ENCODE measurements at places on chromosomes 13 and 19.

DNA sequence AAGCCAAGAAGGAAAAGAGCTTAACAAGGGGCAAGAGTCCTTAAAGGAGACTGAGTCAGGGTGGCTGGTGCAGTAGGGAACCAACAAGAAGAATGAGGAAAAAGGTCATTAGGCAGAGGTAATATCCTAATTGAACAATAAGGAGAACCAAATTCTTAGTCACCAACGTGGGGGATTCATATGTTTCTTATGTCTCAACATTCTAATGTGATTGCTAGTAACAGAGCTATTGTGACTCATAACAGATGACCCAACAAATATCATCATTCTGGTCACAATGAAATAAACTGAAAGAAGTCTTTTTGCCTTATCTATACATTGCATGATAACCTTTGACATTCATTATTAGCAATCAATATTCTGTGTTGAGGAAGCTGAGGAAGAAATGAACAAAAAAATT lies 101.6 kb downstream of the RAP2A start:
- no peak for DNase-seq

- DNase-seq: no peak
Observed at GRCh38 chr13:85675151-85675907, 123.9 kb downstream of the SLITRK6 start.

GRCh38 chr13:99086267-99087097 lies 108.6 kb upstream of the DOCK9 start:
- no peak for DNase-seq

- no peak for DNase-seq
Observed at GRCh38 chr13:113924184-113924901, 49.5 kb downstream of the C13orf46 start.

DNA sequence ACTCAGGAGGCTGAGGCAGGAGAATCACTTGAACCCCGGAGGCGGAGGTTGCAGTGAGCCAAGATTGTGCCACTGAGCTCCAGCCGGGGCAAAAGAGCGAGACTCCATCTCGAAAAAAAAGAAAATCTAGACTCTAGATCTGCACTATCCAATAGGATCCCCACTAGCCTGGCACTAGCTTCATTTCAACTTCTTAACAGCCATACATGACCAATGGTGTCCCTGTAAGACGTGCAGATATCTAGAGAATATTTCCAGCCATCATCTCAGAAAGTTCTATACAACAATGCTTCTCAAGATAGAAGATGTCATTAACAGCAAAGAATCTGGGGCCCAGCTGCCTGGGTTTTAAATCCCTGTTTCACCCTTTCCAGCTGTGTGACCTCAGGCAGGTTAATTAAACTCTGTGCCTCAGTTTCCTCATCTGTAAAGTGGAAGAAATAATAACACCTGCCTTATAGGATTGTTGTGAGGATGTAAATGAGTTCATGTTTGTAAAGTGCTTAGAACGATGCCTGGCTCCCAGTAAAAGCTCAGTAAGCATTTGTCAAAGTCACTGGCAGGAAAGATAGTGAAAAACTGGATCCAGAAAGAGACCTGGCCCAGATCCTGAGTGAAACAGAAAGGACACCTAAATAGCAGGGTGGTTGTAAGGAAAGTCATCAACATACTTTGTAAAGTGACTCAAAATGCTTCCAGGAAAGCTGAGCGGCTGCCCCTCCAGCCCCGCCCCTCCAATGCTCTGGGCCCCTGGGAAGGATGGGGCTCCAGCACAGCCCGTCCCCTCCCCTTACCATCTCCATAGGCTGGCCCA lies 13.5 kb downstream of the WIZ start:
- DNase-seq: no peak

DNA sequence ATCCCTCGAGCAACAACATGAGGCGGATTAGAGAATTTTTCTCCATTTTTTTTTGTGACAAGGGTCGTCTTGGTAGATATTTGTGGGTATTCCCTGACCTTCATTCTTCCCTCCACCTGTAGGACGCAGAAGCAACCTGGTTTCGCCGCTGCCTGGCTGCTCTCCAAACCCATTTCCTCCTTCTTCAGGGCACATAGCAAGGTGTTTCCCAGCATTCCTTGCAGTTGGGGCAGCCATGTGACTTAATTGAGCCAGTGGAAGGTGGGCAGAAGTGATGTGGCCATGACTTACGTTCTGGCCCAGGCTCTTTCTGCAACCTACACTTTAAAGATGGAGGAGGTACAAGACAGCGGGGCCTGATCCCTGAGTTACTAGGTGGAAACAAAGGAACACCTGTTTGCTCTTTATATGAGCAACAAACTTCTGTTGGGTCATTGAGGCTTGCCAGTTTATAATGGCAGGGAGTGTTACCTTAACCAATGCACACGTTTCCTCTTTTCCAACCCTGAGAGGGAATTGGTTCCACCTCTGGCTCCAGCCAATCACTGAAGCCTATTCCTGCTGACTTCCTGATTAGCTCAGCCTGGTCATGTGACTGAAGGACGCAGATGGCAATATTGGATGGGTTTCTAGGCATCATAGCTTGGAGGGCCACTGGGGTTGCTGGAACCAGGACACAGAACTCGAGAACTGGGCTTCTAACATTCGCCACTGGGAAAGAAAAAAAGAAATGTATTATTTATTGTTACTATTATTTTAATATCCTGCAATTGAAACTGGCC lies 30.8 kb upstream of the ZNRF4 start:
- DNase-seq: no peak

DNA sequence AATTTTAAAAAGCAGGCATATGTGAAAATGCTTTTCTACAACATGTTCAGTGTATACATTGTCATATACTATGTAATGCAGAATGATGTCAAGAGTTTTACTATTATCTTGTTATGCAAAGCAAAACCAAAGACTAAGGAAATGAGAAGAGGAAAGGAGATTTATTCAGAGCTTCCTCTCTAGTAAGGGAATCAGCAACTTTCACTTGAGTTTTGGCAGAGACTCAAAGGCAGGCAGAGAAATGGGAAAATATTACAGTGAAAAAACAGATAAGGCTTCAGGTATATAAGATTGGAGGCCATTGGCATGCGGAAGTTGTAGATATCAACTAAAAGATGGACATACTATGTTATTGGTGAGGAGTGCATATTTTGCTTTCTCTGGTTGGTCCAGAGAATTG lies 512.0 kb upstream of the PCDH20 start:
- DNase-seq: no peak

GRCh38 chr19:33449799-33450198 lies 71.8 kb downstream of the PEPD start:
- DNase-seq: no peak

GRCh38 chr19:17556995-17557394 lies 1.5 kb downstream of the COLGALT1 start:
- no peak for DNase-seq

DNA sequence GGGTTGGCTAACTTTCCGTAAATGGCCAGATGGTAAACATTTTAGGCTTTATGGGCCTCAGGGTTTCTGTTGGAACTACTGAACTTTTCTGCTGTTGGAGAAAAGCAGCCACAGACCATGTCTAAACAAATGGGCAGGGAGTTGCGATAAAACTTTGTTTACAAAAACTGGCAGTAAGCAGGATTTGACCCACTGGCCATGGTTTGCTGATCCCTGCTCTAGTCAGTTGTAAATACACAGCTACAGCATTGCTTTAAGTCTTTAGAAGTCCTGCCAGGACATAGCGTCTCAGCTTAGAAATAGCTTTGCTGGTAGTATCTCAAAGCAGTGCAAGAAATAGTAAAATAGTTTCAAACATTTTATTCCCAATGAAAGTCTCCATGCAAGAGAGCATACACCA lies 88.4 kb downstream of the NALCN start:
- no peak for DNase-seq

DNA sequence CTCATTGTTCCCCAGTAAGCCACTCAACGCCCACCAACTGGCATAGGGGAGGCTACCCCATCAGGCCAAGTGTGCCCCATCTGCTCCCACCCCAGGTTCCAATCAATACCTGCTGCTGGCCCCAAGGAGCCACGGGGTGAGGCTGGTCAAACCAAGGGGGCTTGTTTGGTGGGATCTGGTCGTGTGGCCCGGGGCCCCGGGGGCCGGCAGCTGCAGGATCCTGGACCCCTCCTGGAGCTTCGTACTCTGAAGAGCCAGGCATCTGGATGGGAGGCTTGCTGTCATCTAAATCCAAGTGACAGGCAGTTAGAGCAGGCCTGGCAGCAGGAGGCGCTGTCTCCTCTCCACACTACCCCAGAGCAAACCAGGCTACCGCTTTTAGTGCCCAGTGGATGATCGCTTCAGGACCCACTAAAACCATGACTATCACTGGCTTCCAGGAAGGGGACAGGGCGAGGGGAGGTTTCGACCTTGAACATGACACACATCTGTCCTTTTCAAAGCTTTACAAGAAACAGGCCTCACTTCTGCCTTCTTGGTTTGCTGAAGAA lies 14.2 kb downstream of the CHERP start:
- DNase-seq: no peak

- DNase-seq: no peak
Observed at GRCh38 chr19:19257137-19257536, 16.0 kb downstream of the TM6SF2 start.

- DNase-seq: no peak
Observed at GRCh38 chr13:95087746-95088305, 213.4 kb downstream of the ABCC4 start.

- DNase-seq: no peak
Observed at GRCh38 chr13:41370736-41371135, 59.7 kb downstream of the NAA16 start.

GRCh38 chr19:14544977-14545715 lies 15.8 kb downstream of the TECR start:
- peak; percentile 45 for DNase-seq

DNA sequence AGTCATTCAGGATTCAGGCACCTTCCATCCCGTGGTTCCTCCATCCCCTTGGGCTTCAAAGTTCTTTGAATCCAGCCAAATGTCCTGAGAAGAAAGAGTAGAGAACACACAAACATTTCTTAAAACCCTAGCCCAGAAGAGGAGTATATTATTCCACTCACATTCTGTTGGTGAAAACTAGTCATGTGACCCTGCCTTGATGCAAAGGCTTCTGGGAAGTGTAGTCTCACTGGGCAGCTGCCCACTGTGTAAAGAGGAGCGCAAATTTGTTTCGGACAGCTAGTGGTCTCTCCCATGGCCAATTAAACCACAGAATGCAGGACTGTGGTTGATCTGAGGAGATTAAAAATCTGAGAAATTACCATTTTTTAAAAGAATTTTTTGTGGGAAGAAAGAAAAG lies 304.4 kb downstream of the SUCLA2 start:
- no peak for DNase-seq

DNA sequence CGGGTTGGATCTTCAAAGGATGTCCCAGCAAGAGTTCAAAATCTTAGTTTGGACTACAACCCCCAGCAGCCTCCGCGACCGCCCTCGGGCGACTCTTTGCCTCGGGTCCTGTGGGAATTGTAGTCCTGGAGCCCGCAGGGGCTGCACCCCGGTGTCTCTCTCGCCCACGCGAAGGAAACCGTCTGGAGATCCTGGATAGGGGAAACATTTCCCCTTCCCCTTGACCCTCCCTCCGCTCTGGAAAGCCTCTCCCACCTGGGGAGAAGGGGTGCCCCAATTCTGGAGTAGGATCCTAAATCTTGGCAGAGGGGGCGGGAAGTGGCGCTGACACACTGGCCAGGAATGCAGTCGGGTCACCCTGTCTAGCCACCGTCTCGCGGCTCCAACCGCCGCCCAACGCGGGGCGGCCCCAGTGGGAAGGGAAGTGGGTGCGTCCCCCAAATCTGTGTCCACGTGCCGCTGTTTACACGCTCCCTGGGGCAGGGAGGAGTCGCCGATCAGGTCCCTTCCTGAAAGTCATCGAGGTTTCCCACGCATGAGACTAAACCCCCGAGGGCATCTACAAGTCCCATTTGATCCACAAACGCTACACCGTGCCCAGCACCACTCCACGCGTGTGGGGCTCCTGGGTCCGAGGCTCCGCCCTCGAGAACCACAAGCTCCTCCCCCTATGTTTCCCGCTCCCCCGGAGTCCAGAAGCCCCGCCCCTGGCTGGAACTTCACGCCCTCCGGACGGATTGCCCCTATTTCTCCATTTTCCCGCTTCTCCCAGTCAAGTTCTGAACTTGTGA lies 761 bp upstream of the PPP1R13L start:
- peak; percentile 80 for DNase-seq

DNA sequence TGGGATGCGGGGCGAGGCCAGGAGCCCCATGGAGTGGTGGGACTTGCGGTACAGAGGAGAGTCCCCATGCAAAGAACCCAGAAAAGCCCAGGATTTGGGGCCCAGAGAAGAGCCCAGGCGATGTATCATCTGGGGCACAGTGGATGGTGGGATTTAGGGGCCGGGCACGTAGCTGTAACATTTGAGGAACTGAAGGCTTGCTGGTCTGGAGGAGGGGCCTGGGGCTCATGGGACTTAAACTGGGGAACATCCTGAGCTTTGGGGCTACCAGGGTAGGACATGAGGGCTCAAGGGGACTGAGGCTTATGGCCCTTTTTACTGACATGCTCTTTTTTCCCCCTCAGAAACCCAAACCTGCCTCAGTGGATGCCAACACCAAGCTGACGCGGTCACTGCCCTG lies 13.5 kb downstream of the MED25 start:
- DNase-seq: no peak

DNA sequence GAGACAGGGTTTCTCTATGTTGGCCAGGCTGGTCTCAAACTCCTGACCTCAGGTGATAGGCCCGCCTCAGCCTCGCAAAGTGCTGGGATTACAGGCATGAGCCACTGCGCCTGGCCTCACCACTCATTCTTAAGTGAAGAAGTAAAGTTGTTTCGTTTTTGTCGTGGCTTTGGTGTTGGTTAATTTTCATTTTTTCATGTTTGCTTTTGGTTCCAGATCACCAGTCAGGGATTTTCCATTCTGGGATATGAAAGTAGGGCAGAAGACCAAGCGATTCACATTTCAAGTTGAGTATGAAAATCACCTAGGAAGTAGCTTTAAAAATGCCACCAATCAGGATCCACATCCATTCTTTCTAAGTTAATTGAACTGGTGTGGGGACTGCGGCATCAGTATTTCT lies 289.9 kb downstream of the DIAPH3 start:
- DNase-seq: no peak

DNA sequence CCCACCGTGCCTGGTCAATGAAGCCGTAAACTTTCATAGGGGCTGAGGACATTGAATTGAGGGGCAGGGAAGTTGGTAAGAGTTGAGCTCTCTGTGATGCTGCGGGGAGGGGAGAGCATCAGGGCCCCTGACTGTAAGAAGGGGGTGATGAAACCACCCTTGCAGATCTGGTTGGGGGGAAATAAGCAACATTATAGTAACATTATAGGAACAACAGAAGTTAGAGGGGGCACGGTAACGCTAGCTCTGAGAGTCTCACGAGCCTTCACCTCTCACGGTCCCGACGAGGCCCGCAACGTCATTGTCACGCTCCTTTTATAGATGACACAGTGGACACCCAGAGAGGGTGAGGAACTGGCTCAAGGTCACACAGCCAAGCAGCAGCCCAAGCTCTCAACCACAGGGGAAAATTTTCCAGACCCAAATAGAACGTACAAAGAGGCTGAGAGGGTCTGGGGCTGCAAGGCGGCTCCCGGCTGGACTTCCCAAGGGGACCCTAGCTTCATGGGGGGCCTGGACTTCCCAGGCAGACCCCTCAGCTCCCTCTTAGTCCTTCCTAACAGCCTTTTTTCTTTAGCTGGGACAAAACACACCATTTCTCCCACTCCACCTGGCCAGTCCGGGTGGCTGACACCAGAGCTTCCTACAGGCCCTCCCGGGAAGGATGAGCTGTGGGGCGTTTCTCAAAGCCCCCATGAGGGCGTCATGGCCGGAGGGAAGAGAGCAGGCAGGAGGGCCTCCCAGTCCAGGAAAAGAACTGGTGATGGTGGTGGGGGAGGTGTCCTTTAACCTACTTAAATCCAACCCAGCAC lies 4.1 kb downstream of the TLE5 start:
- DNase-seq: no peak

- no peak for DNase-seq
Observed at GRCh38 chr13:69948016-69948415, 159.6 kb upstream of the ATXN8OS start.

GRCh38 chr13:34567597-34567996 lies 374.5 kb upstream of the NBEA start:
- no peak for DNase-seq
